Fibroblast of skin of right biceps (primary cell): ENCODE measurements at places on chromosomes 5 and 9.

GRCh38 chr9:129206905-129207304 is 28.8 kb upstream of the IER5L start:
- DNase-seq: no peak

DNA sequence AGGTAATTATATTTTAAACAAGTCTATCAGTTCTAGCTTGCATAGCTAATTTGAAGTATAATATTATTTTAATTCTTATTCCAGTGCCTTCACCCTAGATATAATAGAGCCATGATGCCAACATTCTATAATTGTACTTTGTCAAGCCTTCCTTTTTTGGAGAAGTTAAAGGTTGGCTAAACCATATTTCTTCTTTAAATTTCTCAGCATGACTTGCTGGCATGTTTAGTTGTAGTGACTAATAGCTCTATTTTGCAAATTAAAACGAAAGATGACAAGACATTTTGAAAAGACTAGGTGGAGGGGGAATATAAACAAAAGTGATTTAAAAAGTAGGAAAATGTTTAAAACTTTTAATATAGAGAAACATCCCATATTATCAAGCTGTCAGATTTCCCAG is 400.7 kb downstream of the PSAT1 start:
- peak; percentile 58 for DNase-seq

DNA sequence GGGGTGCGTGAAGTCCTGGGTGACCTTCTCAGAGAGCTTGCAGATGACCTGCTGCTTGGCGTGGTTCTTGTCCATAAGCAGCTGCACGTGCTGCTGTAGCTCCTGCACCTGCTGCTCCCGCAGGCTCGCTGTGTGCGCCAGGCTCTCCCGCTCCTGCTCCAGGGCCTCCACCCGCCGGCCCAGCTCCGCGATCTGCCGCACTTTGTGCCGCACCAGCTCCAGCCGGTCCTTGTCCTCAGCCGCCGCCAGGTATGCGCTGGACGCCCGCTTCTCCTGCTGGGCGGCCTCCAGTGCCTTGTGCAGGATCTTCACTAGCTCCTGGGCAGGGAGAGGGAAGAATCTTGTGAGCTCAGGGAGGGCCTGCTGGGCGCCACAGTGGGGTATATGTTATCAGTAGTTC is 28.5 kb upstream of the CORO2A start:
- no peak for DNase-seq

DNA sequence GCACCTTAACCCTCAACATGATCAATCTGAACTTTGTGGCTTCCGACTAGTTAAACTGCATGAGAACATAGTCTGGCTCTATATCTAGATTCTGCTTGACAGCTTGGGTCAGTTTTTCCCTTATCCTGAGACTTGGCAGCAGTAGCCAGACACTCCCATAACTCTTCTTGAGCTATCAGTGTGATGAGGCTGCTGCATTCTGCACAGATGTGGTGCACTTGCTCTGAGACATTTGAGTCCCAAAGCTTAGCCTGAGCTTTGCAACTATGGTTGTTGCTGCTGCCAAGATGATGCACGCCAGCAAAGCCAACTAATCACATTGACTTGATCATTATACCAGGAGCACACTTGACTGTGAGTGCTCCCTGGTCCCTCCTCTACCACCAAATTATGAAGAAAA is 36.2 kb downstream of the MOCS2 start:
- DNase-seq: no peak

DNA sequence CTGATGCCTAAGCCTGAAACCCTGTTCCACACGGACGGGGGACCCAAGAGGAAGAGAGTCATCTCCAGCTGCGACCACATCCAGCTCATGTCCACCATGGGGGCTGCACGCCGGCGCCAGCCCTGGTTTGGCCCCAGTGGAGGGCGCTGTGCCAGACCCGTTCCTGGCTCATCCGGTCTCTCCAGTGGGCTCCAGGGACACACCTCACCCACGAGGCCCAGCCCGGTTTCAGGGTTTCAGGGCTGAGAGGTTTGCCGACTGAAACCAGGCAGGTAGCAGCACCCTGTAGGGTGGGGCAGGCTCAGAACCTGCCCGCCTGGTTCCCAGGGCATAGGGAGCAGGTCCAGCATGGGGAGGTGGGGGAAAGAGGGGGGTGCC is 71.4 kb upstream of the STXBP1 start:
- DNase-seq: no peak

GRCh38 chr9:137000177-137000930 is 4.0 kb upstream of the CLIC3 start:
- peak; percentile 53 for DNase-seq

DNA sequence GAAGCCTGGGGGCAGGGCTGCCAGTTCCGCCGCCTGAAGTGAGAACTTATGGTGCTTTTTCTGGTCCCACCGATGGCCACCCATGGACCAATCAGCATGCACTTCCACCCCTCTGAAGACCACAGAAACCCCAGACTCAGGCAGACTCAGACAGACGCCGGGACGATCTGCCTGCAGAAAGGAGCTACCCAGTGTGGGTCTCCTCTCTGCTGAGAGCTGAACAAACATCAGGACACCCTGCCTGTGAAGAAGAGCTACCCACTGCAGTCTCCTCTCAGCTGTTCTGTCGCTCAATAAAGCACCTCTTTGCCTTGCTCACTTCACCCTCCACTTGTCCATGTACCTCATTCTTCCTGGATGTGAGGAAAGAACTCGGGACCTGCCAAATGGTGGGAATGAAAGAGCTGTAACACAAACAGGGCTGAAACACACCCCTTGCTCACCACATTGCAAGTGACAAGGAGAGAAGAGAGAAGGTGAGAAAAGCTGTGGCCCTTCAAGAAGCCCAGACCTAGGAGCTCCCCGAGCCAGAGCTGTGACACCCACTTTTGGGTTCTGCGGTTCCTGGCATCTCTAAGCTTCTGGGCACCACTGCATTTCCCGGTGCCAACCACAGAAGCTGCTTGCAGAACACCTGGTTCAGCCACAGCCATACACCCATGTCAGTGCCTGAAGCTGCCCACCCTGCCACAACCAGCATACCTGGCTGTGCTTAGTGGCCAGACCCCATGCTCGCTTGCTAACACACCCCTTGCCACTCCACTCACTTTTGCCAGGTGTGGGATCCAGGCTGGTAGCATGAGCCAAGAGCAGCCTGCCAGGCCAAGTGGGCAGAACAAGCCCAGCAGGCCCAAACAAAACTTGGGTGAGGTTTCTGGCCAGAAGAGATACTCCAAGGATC is 114.3 kb upstream of the TSLP start:
- no peak for DNase-seq

DNA sequence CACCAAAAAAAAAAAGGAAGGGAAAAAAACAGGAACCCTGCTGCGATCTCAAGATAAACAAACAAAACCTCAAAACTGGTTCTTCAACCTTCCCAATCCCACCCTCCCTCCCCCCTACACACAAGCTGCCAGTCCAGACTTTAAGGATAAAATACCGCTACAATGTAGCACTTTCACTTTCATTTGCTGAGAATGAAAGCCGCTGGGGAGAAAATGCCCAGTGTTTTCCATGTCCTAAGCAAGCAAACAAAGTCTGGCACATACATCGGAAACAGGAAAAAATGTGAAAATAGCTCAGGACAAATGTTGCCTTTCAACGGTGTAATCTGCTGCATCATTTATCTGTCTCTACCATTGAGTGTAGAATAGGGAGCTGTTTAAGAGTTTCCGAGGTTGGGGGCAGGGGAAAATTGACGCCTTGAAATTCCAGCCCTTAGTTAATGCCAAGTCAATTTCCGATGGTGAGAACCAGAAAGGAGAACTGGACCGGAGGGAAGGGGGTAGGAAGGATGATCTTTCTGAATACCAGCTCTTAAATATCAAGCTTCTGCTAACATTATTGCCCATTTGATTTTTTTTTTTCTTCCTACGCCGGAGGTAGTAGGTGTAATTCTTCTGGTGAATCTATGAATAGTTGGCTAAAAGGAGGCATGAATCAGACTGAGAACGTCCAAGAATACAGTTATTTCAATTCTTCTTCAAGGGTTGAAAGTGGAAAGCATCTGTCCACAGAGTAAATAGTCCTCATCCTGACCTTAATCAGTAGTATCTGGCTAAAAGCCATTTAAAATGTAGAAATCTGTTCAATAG is 1.2 kb upstream of the ADAMTS6 start:
- peak; percentile 65 for DNase-seq

GRCh38 chr5:132417889-132418485 is 48.5 kb downstream of the SLC22A5 start:
- no peak for DNase-seq

DNA sequence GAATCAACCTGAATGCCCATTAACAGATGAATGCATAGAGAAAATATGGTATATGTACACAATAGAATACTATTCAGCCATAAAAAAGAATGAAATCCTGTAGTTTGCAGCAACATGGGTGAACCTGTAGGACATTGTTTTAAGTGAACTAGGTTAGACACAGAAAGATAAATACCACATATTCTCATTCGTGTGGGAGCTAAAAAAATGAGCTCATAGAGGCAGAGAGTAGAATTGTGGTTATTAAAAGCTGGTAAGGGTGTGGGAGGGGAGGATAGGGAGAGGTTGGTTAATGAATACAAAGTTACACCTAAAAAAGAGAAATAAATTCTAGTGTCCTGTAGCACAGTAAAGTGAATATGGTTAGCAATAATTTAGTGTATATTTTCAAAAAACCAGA is 23.5 kb downstream of the PTTG1 start:
- DNase-seq: no peak

- DNase-seq: no peak
Measured at GRCh38 chr9:128026255-128026772, 40.8 kb downstream of the NAIF1 start.

GRCh38 chr5:99879791-99880511 is 655.2 kb upstream of the FAM174A start:
- DNase-seq: no peak

GRCh38 chr9:70411930-70412831 is 2.3 kb downstream of the KLF9 start:
- DNase-seq: peak; percentile 41

- no peak for DNase-seq
Measured at GRCh38 chr9:68832861-68833518, 128.0 kb downstream of the PIP5K1B start.

- DNase-seq: no peak
Measured at GRCh38 chr5:175585567-175585966, 72.3 kb upstream of the HRH2 start.

DNA sequence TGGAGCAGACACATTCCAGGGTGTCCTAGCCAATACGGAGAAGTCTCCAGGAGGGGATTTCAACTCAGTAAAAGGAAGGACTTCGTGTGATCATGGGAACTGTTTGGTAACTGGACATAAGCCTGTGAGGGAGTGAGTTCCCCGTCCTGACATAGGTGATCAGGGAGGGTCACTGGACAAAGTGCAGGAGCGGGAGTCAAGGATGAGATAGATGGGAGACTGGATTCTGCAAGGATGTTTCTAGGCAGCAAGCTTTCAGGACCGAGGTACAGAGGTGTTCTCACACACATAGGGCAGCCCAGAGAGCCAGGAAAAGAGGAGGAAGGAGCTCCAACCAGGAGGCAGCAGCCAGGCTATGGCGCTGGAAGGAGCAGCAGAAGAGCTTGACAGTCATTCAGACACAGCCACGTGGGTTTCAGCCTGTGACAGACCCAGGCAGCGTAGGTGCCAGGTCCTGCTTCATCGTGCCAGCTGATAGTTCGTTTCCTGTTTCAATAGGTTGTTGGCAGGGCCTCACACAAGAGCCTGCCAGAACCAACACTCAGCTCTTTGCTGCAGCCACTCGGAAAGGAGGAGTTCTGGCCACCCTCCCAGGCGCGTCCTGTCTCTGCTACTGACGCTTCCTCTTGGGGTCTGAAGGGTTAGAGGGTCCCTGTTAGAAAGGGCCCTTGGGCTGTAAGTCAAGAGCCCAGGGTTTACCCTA is 84.1 kb downstream of the AMBP start:
- DNase-seq: peak; percentile 33

GRCh38 chr9:132690696-132691095 is 20.4 kb downstream of the GTF3C4 start:
- DNase-seq: peak; percentile 22

DNA sequence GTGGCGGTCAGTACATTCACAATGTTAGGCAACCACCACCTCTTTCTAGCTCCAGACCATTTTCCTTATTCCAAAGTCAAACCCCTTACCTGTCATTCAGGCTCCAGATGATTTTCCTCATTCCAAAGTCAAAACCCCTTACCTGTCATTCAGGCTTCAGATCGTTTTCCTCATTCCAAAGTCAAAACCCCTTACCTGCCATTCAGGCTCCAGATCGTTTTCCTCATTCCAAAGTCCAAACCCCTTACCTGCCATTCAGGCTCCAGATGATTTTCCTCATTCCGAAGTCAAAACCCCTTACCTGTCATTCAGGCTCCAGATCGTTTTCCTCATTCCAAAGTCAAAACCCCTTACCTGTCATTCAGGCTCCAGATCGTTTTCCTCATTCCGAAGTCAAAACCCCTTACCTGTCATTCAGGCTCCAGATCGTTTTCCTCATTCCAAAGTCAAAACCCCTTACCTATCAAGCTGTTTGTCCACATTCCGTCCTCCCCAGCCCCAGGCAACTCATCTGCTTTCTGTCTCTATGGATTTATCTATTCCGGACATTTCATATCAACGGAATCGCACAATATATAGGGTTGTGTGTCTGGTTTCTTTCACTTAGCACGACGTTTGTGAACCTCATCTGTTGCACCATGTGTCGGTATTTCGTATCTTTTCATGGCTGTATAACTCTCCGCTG is 5.2 kb downstream of the PLEKHG4B start:
- no peak for DNase-seq

DNA sequence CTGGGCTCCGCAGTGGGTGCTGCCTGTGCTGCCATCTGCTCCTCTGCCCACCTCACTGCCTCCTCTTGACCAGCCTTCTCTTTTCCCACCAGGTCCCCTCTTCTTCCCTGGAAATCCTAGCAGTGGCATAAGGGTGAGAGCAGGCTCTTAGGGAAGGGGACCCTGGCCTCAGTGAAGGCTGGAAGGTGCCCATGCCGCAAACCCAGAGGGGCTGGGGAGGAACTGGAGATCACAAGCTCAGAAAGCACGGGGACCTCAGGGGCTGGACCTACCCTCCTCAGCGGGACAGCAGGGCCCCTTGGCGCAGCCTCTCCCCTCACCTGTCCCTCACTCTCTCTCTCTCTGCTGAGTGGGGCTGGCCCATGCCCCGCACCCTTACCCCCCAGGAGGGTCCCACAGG is 144.4 kb upstream of the IRX2 start:
- DNase-seq: no peak

DNA sequence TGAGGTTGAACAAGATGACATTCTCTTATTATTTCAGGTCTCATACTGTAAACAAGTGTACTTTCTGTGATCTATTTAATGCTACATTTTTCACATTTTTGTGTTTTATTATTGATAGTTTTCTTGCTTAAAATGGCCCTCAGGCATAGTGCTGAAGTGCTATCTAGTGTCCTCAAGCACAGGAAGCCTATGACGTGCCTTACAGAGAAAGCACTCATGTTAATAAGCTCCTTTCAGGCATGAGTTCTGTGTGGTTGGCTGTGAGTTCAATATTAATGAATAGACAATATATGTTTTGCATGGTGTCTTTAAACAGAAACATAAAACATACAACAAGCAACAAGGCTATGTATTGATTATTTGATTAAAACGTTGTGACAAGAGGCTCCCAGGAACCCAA is 450.1 kb downstream of the PLK2 start:
- no peak for DNase-seq
